Sigmoid colon (tissue), 7 donors: ENCODE measurements at places on chromosomes 6 and 20. TPM values are rescaled to one million over a fixed set of nuclear protein-coding genes. Genes with fewer than 3 reads are reported as not detected.

Gene SYS1
- total RNA-seq, result 58.7 TPM

Gene CAGE1
- not detected for total RNA-seq

DNA sequence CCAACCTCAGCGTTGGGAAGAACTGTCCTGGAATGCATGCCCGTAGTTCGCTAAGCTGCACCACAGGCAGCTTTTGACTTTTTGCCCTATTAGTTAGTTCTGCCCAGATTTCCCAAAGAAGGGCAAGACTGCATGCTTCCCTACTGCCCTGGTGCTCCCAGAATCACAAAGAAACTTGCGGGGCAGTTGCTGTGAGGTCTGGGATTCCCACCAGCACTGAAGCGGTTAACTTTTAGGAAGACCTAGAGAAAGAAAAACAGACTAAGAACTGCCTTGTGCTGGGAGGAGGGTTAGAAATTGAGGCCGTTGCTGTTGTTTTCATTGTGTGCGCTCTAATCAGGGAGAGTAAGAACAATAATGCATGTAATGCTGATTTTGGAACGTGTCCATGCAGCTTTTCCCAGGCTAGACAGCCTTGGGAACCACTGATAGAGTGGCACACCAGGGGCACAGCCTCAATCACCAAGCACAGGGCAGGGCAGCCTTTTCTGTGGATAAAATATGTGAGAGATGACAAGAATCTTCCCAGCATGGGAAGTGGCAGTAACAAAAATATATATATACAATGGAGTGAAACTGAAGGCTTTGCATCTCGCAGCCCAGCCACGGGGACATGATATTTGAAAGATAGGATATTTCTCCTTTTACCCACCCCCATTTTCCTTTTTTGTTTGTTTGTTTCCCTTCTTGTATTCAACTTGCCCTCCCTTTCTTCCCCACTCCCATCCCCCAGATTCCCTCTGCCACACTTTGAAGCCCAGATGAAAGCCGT is 137.7 kb upstream of the HEY2 start:
- no peak for DNase-seq

DNA sequence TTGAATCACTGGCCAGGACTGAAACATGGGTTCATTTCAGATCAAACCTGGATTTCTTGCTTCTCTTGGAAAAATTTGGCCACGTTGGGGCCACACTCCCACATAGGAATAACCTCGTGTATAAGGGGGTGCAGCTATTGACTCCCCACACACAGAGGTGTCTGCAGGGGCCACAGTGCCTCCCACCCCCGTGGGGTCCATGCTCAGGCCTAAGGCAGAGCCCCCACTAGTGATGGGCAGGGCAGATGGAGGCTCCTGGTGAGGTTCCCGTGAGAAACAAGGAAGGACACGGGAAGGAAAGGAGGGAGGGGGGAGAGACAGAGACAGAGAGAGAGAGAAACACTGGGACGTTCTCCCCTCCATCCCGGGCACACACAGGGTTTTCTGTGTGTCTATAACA is 230.5 kb downstream of the ERMARD start:
- peak; percentile 19 for DNase-seq

GRCh38 chr6:111972745-111973117 is 81.2 kb upstream of the CCN6 start:
- no peak for DNase-seq

Gene CRISP2
- not detected for total RNA-seq

GRCh38 chr6:14573267-14573666 is 455.7 kb downstream of the CD83 start:
- DNase-seq, result no peak
